Activated CD8-positive, alpha-beta memory T cell treated with anti-CD3 and anti-CD28 coated beads for 1 hour (primary cell): ENCODE measurements at places on chromosomes 3 and 15.

DNA sequence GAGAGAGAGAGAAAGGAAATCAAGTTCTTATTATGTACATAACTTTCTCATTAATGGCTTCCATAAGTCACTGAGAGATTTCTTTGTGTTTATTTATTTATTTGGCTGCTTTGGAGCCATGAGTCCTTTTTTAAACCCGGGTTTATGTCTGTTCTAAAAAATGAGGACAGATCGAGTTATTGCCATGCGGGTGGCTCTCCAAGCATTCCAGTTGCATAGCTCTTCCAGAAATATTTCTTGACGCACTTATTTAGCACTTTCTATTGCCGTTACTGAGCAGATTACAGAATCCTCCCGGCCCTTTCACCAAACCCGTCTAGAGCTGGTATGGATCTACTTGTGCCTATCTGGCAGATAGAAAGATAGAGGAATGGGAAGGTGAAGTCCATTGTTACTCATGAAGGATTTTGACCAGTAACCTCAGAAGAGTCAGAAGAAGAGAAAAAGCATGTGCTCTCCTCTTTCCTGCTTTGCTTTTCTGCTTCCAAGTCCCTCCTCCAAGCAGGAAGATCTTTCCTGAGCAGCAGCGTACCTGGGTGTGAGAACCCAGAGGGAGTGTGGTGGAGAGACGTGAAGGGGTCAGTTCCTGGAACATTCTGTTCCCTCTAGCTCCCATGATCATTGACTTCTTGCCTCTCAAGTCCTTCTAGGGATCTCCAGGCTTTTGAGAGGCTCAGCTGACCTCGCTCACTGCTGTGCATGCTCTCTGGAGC is 112.8 kb downstream of the LPP start:
- DNase-seq, result no peak

DNA sequence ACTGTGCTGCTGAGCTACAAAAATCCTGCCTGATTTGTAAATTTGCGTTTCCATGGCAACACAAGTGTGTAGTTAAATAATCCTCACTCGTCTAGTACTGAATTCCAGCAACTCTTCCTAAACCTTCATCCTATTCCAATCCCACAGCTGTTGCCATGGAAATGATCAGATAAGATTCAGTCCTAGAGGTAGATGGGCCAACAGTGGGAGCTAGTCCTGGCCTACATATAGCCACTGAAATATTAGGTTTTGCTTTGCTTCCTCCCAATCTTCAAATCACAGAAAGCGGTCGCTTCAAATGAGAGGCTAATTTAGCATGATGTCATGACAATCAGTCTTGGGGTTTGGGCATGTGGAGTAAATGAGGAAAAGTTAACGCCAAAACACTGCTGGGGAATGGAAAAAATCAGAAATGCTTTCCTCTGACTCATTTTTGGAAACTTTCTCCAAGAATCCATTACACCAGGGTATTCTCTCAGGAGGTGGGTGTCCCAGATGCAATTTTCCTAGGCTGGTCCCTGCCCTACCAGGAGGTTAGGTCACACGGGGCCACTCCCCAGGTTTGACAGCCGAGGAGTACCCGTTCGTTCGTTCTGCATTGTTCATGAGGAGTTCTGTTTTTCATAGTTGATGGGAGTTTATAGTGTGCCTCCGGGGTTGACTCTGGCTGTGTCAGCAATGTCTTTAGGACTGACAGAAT is 159.2 kb upstream of the SLCO3A1 start:
- DNase-seq, result no peak

- no peak for DNase-seq
Measured at GRCh38 chr3:127529346-127530188, 61.0 kb downstream of the TPRA1 start.

DNA sequence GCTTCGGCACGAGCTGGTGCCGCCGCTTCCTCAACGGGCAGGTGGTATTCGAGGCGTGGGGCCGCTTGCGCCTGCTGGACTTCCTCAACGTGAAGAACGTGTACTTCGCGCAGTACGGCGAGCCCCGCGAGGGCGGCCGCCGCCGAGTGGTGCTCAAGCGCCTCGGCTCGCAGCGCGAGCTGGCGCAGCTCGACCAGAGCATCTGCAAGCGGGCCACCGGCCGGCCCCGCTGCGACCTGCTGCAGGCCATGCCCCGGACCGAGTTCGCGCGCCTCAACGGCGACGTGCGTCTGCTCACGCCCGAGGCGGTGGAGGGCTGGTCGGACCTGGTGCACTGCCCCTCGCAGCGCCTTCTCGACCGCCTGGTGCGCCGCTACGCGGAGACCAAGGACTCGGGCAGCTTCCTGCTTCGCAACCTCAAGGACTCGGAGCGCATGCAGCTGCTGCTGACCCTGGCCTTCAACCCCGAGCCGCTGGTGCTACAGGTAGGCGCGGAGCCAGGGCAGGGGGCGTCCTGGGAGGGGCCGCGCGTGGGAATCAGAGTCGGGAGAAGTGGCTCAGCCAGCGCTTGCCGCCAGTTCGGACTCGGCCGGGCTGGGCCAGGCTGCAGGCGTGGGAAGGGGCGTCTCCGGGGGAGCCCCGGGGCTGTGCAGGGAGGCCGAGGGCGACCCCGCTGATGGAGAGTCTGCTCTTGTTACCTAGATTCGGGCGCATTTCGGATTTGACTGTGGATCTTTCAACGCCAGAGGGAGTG is 1.1 kb downstream of the DIPK2A start:
- DNase-seq, result peak; percentile 32

GRCh38 chr15:92495446-92495845 is 101.8 kb downstream of the ST8SIA2 start:
- no peak for DNase-seq

- no peak for DNase-seq
Measured at GRCh38 chr3:136617198-136617597, 135.0 kb downstream of the STAG1 start.

DNA sequence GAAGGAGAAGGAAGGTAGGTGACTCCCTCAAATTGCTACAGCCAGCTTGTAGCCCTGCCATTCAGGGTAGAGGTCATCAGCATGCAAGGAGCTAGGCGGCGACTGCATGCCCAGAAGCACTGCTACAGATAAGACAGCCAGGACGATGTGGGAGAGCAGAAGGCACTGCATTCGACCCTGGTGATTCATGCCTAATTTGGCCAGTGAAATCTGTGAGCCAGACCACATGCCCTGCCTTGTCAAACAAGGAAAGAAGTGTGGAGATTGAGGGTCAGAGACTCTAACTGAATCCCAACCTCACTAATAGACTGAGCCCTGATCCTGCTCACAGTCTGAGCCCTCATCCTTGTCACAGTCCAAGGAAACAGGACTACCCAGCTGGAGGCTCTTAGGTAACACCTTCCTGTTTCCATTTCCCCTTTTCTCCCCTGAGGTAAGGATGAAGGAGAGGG is 86.6 kb downstream of the LINGO1 start:
- no peak for DNase-seq

- DNase-seq, result no peak
Measured at GRCh38 chr3:3628676-3629328, 170.4 kb upstream of the LRRN1 start.

- no peak for DNase-seq
Measured at GRCh38 chr15:84658788-84659411, 901 bp upstream of the NMB start.

DNA sequence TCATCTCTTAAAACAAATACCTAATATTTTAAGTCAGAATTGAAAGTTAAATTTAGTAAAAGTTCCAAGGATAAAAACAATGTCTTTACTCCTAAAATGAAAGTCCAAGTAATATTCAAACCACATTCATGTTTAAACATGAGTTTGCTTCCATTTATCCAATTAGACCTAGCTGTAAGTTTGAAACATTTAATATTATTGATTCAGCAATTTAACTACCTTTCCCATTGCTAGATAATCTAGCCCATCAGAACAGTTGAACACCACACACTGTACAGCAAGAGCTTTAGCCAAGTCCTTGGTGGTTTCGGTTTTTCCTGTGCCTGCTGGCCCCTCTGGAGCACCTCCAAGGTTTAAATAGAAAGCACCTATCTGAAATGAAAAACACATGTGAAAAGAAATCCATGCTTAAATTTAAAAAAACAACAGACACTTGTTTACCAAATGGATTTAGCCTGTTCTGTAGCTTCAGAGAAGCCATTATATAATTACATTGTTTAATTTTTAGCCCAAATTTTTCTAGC is 97.8 kb downstream of the DNAH12 start:
- DNase-seq, result no peak

DNA sequence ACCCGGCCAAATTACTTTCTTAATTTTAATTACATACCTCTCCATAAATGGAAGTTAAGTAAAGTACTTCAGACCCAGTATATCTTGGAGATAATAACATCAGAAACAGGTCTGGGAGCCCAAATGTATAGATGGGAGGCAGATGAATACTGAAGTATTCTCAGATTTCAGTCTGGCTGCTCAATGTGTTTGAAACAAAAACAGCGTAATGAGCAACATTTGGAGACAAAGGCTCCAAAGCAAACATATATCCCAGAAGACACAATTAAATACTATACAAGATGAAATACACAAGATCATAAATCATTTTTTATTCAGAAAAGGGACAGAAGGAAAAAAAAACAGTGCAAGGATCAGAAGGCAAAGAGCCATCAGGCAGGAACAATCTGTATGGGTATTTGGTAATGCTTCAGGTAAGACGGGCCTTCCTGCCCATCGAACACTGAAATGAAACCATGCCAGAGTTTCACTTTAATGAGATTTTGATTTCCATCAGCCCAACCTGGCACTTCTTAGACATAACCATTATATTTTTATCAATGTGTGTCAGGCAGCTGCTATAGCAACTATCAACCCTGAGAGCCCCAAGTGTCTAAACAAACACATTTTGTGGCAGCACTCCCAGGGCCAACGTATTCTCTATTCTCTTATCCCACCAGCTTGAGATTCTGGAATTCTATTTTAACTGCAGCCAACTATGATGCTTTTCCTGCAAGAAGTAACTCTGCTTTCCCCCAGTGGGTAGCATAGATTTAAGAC is 210.8 kb downstream of the STT3B start:
- no peak for DNase-seq

GRCh38 chr3:10926256-10926810 is 66.2 kb upstream of the SLC6A1 start:
- DNase-seq, result no peak

- DNase-seq, result no peak
Measured at GRCh38 chr3:44932271-44932670, 43.7 kb downstream of the ZDHHC3 start.
